Naive thymus-derived CD4-positive, alpha-beta T cell (primary cell): ENCODE measurements at places on chromosomes 16 and 17. TPM values are rescaled to one million over a fixed set of nuclear protein-coding genes. Genes with fewer than 3 reads are reported as not detected.
A peak's percentile ranks its signal among the peaks of the same experiment; 100 is the strongest.

DNA sequence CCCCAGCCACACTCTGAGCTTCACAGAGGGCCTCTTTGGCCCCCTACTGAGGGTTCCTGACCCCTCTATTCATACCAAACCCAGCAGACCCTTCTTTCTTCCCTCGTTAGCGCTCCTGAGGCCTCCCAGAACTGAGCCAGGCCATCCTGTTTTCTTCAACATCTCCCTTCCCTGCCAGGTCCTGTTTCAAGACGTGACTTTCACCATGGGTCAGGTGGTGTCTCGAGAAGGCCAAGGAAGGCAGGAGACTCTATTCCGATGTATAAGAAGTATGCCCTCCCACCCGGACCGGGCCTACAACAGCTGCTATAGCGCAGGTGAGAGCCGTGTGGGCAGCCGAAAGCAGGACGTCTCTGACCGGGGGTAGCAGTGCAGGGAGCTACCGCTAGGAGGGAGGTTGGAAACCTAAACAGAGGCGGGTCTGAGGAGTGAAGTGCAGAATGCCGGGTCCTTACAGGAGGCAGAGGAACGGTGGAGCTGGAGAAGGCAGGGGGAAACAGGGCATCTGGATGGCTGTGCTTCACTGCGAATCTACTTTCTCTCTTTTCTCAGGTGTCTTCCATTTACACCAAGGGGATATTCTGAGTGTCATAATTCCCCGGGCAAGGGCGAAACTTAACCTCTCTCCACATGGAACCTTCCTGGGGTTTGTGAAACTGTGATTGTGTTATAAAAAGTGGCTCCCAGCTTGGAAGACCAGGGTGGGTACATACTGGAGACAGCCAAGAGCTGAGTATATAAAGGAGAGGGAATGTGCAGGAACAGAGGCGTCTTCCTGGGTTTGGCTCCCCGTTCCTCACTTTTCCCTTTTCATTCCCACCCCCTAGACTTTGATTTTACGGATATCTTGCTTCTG, 1.3 kb upstream of the SENP3 start:
- H3K27ac ChIP-seq, result peak overlapping the region; percentile 92
- no peak for DNase-seq
- H3K4me1 ChIP-seq, result peaks cover 58% of the 10 kb centered on the region
- H3K4me3 ChIP-seq, result peak overlapping the region; percentile 96
- H3K27me3 ChIP-seq, result no peaks in the 10 kb centered on the region
- peaks cover 6% of the 10 kb centered on the region for H3K36me3 ChIP-seq

Gene HOXB1
- total RNA-seq, result not detected

Gene CPHXL2
- total RNA-seq, result not detected

GRCh38 chr16:48361540-48362144, 23.6 kb downstream of the SIAH1 start:
- no peak for DNase-seq
- H3K27ac ChIP-seq, result no peak overlapping the region
- peaks cover 9% of the 10 kb centered on the region for H3K4me1 ChIP-seq
- no peak overlapping the region for H3K4me3 ChIP-seq
- H3K27me3 ChIP-seq, result no peaks in the 10 kb centered on the region
- no peaks in the 10 kb centered on the region for H3K36me3 ChIP-seq

Gene RNF222
- total RNA-seq, result 0.13 TPM
